Stimulated activated effector memory CD8-positive, alpha-beta T cell treated with anti-CD3 and anti-CD28 coated beads, Interleukin-12 subunit alpha, Interleukin-12 subunit beta, amount 100 ng/mL, for 72 hours (primary cell): ENCODE measurements at places on chromosomes 12 and 14.
A peak's percentile ranks its signal among the peaks of the same experiment; 100 is the strongest.

DNA sequence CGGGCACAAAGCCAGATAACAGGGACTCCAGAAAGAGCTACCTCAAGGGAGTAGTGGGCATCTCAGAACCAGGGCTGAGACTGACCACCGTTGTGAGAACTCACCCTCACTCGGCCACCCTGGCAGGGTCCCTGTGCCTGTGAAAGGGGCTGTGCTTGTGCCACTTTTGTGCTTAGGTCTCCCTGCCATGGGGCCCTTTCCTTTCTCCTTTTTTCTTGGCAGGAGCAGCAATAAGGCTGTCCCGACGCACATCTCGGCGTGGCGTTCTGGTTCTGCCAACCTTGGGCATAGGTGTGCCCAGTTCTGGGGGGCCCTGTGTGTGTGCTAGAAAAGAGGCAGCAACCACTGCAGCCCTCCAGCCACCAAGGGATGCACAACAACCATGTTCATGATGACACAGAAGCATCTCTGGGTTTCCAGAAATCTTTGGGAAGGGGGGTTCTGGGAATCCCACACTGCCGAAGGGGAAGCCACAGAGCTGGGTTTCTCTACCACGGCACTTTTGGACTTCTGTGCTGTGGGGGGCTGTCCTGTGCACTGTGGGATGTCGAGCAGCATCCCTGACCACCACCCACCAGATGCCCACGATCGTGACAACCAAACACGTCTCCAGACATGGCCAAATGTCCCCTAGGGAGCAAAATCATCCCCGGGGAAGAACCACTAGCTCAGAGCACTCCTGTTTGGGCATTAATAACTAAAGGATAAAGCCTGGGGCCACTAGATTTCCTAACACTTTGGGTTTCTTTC lies 13.1 kb upstream of the TMEM119 start:
- no peak for DNase-seq

DNA sequence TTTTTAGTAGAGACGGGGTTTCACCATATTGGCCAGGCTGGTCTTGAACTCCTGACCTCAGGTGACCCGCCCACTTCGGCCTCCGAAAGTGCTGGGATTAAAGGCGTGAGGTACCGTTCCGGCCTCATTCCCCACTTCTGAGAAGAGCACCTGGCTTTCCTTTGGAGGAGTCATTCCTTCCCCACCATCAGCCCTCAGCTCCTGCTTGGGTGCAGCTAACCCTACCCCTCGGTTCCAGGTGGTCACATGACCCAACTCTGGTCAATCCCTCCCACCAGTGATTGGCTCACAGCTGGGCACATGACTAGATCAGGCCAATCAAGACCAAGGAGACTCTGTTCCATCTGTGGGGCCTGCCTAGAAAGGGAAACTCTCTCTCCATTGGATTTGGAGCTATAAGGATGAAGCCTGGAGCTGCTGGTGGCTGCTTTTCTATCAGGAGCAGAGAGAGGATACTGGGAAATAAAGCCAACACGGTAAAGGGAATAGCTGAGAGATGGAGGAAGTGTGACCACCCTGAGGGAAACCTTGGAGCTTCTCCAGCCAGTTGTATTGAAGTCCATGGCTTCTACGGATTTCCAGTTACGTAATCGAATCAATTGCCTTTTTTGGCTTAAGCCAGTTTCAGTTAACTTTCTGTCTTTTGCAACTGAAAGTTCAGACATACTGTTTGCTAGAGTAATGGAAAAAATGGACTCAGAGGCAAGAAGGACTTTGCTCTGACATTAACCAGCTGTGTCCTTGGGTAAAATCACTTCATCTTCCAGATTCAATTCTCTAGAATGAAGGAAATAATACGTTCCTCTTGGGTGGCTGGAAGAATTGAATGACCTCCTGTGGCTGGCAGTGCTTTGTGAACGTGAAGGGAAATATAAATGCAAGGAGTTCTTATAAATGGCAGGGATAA lies 19.7 kb upstream of the IFT81 start:
- no peak for DNase-seq

DNA sequence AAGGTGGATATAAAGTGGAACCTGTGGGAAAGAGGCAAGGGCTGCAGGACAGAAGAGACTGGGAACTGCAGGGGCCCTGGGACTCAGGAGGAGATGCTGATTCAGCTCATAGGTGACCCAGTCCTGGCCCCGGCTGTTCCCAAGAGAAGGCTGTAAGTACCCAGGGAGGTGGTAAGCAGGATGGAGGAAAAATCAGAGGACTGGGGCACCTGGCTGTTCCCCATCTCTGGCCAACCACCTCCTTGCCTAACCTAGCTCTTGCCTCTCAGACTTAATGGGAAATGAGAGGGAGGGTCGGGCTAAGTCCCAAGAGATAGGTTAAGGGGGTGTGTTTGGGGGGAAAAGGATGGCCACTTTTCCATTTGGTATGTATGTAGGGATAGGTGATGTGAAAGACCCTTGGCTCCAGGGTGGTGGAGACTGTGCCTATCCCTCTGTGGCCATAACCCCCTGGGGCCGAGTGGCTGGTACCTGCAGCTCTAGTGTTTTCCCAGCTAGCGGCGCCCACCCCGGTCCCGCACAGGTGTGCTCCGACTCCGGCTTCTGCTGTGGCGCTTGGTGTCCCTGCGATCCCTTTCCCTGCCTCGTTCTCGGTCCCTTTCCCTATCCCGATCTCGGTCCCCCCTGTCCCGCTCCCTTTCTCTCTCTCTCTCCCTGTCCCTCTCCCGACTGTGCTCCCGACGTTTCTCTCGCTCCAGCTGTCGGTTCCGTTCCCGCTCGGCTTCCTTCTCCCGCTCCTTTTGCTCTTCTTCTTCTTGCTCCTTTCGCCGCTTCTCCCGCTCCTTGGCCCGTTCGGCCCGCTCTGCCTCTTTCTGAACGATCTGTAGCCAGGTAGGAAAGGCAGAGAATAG lies 1.6 kb upstream of the CDH24 start:
- DNase-seq, result no peak

- no peak for DNase-seq
Measured at GRCh38 chr12:98645572-98646067, 530 bp downstream of the APAF1 start.

- peak; percentile 72 for DNase-seq
Measured at GRCh38 chr12:113961921-113962710, 4.0 kb downstream of the RBM19 start.
